Stimulated activated CD8-positive, alpha-beta memory T cell treated with anti-CD3 and anti-CD28 coated beads, Interleukin-2, amount 100 ng/mL, for 1 hour (primary cell): ENCODE measurements at places on chromosomes 7 and 10.

- no peak for DNase-seq
Measured at GRCh38 chr7:37290731-37291130, 157.9 kb downstream of the ELMO1 start.

GRCh38 chr10:126911301-126911700 lies 6.1 kb downstream of the DOCK1 start:
- no peak for DNase-seq

- DNase-seq = no peak
Measured at GRCh38 chr7:70696201-70696754, 435.7 kb upstream of the GALNT17 start.

GRCh38 chr10:71575451-71575850 lies 144.1 kb downstream of the C10orf105 start:
- no peak for DNase-seq

- no peak for DNase-seq
Measured at GRCh38 chr10:45408421-45409319, 34.7 kb downstream of the ALOX5 start.

DNA sequence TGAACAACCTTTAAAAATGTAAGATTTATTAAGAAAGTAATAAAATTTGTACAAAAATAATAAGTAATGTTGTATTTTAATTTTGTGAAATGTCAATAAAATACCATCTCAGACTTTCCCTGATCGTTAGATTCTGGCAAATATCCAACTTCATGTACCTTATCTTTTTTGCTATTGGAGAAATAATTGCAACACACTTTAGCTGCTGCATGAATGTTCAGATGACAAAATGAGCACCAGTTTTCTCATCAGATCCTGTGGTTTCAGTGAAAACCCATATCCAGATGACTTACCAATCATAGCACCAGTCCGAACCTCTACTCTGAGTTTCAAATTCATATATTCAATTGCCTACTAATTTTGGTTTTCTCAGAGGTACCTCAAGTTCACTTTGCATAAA lies 69.9 kb downstream of the CASD1 start:
- DNase-seq = no peak

GRCh38 chr10:71125749-71126107 lies 86.6 kb upstream of the UNC5B start:
- no peak for DNase-seq

DNA sequence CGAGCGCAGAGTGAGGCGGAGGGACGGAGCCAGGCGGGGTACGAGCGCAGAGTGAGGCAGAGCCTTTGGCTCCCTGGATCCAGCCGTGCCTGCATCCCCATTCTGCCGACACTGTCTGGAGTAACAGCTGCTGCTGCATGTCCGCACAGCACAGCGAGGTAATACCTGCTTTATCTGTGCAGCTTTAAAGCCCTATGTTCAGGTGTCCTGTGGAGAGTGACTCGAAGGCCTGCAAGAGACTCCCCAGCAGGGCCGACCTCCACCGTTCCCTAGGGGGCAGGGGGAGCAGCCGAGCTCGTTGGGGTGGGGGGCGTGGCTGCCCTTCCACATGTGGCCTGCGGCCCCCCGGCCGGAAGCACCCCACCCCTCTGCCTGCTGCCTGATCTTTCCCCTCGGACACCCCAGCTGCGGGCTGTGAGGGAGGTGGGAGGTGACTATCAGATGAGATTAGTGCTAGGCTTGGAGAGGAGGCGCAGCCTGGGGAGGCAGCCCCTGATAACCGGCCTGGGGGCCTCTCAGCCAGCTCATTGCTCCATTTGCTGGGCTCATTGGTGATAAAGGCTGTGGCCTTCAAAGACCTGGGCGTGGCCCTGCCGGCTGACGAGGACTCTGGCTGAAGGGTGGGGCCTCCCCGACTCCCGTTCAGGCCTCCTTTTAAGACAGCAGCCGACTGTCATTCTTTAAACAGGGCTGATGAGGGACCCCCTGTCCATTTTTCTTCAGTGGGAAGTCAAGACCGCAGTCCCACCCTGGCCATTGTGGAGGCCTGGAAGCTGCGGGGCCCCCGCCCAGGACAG lies 8.0 kb downstream of the VENTX start:
- no peak for DNase-seq

- no peak for DNase-seq
Measured at GRCh38 chr7:123208793-123209192, 9.0 kb upstream of the SLC13A1 start.

DNA sequence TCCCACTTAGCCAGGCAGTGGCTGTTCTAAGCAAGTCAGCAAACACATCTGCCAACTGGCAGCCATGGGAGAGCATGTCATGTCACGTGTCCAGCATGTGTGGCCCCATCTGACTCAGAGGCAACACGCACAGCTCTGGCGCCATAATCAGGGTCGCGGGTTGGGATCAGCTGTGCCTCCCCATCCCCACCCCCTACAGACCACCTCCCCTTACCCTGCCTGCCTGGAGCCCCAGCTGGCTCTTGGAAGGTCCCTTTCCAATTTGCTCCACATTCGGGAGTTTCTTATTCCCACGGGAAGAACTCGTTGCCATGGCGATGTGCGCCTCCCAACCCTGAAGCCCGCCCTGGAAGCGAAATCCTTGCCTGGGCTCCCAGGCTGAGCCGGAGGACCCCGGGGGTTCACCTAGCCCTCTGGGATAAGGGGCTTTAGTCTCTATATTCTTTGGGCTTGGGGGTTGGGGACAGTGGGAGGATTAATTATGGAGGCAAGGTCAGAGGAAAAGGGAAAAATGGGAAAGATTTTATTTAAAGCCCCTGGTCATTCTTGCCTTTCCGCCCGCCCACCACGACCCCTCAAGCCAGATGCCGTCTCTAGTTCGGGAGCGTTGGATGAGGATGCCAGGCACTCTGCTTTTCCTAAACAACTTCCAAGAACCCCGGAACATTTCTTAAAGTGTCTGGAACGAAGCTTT lies 283.7 kb downstream of the ZEB1 start:
- DNase-seq = no peak

- no peak for DNase-seq
Measured at GRCh38 chr10:77037735-77038403, 599.7 kb downstream of the KCNMA1 start.

DNA sequence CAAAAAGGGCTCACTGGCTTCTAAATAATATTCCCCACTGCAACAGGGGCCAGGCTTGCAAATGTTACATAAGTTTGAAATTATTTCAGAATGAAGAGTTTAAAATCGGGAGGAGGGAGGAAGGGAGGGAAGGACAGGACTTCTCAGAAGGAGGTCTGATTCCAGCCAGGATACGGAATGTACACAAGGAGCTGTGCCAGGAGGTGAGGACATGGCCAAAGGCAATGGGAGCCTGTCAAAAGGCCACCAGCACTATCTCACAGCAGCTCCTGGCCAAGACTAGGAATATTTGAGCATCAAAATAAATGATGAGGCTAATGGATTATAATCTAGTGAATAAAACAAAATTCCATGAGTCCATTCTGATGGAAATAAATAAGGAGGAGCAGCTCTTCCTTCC lies 18.6 kb upstream of the DRGX start:
- DNase-seq = no peak

DNA sequence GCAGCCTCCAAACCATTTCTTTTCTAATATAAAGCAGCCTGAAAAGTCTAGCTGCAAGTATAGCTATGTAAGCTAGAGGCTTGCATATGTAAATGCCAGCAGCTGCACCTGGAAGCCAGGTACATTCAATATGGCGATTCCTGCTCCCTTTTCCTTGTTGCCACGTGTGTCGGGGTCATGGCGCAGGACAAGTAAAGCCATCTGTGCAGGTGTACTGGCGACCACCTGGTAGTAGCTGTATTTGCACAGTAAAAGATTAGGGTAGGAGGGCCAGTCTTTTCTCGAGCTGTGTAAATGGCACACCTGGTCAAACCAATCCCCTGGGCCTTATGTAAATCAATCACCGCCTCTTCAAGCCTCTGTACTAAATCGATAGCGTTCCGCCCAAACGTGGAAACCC lies 484.5 kb downstream of the MAGI2 start:
- no peak for DNase-seq
